Central memory CD4-positive, alpha-beta T cell (primary cell): ENCODE measurements at places on chromosomes 1 and 21.

DNA sequence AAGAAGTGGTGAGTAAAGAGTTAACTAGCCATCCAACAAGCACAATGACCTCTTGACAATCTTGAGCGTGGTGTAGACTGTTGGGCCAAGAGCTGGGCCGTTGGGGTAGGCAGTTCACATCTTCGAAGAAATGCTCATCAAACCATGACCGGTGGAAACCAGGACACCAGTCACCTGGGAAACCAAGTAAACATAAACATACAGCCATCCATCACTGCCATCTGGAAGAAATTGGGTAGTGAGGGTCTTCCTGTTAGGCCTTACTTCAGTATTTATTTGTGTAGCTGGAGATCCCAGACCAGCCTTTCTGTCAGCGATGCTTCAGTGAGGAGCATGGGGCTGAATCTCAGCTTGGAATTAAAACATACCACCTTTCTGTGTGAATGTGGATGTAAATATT, 108.1 kb upstream of the HAO2 start:
- DNase-seq: no peak

DNA sequence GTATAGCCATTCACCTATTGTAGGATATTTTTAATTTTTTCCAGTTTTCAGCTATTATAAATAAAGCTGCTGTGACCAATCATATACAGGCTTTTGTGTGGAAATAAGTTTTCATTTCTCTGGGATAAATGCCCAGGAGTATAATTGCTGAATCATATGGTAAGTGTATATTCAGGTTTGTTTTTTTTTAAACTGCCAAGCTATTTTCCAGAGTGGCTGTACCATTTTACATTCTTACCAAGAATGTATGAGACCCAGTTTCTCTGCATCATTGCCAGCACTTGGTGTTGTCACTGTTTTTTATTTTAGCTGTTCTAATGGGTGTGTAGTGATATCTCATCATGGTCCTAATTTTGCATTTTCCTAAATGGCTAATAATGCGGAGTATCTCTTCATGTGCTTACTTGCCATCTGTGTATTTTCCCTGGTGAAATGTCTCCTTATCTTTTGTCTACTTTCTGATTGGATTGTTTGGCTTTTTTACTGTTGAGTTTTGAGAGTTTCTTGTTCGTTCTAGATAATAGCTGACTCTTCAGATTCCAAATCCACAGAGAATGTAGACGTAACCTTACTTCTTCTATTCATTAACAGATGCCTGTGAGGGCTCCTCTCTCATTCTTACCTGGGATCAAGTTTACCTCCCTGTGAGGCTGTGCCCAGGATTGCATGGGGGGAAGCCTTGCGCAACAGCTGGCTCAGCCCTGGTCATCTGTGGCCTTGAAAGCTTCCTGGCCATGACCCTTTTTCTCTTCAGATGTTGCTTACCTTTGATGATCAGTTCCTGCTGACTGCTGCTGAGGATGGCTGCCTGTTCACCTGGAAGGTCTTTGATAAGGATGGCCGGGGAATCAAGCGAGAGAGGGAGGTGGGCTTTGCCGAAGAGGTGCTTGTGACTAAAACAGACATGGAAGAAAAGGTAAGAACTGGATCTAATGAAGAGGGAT, 42.6 kb downstream of the CFAP57 start:
- no peak for DNase-seq

DNA sequence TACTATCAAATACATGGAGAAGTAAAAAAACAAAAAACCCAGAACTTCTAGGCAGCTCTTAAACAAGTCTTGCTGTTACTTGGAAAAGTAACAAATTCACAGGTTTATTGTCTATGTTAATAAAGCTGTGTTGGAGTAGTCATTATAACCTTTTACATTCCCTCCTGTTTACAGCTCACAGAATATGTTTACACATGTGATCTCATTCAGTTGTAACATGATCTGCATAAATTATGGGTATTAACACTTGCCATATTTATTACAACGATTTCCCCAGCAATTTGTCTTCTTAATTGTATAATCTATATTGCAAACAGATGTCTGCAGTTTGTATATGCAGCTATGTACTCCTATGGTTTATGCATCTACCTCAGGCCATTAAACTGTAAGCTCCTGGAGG, 28.6 kb downstream of the ERG start:
- DNase-seq: no peak

DNA sequence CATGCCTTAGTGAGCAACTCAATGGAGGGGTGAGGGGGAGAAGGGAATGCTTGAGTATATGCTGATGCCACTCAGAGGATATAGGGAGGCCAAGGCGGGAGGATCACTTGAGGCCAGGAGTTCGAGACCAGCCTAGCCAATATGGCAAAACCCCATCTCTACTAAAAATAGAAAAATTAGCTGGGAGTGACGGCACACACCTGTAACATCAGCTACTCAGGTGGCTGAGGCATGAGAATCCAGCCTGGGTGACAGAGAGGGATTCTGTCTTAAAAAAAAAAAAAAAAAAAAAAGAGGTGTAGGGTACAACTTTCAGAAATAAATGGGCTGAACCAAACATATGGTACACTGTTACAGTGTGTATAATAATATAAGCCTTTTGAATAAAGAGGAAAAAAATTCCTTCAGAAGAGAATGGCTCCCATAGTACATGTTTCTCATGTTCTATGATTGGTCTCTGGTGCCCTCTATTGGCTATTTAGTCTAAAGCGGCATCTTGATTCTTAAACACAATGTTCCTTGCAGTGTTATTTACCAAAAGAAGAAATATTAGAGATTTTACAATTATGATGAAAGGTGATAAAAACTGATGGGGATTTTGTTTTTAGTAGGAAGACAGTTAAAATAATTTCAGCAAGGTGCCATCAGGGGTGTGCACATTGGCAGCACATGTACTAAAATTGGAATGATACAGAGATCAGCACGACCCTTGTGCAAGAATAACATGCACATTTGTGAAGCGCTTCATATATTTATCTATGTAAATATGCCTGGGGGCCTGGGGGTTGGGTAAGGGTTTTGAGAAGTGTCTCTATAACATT, 109.8 kb downstream of the PATJ start:
- DNase-seq: peak; percentile 47

DNA sequence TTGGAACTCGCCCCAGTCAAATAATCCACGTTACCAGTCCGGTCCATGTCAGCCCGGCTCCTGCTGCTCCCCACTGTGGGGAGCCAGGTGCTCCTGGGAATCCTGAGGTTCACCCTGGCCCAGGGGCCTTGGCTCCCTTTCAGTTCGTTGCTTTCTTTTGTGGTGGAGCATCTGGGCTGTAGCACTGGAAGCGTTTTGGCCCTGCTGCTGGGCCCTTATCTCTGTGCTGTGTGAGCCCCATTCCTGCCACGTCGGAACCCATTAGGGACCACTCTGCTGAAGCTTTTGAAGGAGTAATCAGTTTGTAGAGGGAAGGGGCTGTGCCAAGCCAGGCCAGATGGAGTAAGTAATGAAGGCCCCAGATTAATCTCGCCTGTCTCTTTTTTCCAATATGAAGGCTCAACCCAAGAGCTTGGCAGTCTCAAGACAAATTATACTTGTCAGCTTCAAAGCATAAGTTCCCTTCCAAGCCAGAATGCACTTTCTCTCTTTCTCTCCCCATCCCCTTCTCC, 82.3 kb downstream of the PGM1 start:
- DNase-seq: no peak

- peak; percentile 15 for DNase-seq
Measured at GRCh38 chr21:41768437-41769042, 1.7 kb upstream of the RIPK4 start.

DNA sequence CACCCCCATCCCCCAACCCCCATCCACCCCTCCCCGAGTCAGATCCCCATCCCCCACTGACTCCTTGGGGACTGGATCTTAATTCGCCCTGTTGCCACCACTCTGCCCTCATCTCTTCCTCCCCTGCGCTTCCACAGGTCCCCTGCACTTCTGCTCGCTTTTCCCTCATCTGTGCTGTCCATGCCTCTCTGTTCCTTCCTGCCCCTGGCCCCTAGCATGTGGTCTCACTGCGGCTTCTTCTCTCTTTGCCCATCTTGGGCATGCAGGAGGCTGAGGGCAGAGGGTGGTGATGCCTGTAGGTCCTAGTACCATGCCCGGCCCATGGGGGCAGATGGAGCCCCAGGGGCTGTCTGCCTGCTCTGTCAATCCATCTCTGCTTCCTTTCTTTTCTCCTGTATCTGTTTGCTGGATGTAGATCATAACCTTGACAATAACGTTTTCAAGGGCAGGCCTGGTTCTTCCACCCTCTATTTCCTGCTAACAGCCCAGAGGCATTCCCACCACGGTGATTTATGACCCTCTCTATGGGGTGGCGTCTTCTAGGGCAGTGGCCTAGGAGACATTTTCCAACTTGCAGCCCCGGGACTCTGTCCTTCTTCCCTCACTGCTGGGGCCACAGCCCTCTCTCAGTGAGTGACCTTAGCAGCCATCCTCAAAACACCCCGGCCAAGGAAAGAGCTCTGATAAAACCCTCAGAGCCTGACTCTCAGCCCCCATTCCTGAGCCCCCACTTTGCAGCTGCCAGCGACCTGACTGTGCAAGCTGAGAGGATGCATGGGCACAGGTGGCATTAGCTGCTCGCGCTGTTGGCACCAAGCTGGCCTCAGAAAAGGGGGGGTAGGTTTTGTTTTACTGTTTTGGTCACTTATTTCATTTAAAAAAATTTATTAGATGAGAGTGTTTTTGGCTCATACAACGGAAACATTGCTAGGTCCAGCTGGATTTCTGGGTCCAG, 33.9 kb downstream of the TMEM51 start:
- DNase-seq: no peak

DNA sequence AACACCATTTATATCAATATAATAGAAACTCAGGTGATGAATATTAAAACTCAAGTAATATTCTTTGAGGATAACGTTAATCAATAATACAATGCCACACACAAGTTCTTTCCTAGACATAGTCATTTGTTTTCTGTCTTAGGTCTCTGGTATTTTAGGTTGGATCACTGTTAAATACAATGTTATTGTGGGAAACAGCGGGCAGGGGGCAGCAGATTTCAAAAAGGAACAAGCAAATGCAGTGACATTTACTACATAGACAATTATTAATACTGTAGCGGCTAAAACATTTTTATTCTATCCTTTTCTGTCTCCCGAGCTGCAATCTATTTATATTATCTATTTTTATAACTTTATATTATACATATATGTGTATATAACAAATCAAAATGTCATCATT, 186.4 kb upstream of the ZNHIT6 start:
- no peak for DNase-seq

DNA sequence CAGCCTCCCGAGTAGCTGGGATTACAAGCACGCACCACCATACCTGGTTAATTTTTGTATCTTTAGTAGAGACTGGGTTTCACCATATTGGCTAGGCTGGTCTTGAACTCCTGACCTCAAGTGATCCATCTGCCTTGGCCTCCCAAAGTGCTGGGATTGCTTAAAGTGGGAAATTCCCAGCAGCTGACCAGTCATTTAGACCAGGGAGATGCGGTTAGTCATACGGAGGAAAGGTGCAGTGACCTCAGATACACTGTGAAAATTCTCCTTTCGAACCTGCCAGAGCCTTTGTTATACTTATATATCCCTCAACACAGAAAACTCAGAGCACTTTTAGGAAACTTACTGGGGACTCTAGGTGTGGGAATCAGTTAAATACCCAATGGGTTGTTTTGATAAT, 39.6 kb downstream of the MAP10 start:
- DNase-seq: no peak

DNA sequence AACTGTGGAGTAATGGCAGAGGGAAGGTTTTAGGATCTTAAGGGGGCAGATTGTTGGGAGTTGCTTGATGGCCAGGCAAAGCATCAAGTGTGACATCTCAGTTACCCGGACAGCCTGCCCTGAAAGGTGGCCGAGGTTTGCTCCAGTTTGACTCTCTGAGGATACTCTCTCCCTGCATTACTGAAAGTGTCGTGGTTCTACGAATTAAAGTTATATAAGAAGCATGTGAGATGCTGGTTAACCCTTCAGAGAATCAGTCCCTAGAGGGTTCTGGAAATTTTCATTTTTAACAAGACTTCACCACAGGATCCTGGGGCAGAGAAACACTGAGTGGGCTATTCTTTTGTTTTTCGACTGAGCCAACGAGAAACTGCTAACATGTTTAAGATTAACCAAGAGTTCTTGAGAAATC, 689 bp upstream of the ZNF644 start:
- DNase-seq: no peak

DNA sequence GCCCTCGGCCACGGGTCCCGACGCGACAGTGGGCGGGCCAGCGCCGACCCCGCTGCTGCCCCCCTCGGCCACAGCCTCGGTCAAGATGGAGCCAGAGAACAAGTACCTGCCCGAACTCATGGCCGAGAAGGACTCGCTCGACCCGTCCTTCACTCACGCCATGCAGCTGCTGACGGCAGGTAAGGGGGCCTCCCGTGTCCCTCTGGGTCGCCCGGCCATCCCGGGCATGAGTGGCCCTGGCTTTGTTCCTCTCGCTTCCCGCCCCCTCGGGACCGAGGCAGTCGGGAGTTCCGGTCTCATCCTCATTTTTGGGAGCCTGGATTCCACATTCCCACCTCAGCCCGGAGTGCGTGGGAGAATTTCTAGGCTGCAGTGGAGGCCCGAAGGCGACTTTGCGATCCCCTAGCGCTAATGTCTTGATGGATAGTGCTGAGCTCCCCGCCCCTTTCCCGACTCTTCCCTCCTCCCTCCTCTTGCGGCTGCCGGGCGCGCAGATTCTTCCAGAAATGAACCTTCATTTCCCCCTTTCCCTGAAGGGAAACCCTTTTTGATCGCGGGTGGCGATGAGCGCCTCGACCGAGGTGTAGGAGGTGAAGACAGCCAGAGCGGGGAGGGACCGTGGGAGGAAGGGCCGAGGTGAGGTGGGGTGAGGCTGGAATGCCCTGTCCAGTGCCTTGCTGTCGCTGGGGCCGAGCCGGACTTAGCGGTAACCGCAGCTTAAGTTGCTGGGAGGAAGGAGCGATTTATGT, 705 bp downstream of the KHDRBS1 start:
- DNase-seq: peak; percentile 23

GRCh38 chr1:235434001-235434400, 66.8 kb downstream of the TBCE start:
- no peak for DNase-seq

DNA sequence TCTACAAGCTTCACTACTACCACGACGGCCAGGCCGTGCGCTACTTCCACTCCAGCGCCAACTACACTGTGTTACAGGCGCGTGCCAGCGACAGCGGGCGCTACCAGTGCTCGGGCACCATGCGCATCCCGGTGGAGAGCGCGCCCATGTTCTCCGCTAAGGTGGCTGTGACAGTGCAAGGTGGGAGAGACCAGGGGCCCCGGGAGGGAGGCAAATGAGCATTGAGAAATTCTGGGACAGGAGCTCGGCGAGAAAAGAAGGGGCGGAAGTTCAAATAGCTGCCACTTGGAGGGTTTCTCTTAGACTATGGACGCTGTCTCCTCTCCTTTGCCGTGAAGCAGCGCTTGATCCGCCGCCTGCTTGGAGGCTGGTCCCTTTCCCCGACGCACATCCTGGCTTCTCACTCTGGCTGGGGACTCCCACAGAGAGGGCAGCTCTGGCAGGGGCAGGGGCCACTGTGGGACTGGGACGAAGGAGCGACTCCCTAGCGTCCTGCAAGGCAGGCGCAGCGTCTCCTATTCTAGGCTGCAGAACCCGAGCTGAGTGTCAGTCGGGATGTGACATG, 4.6 kb downstream of the FCRLB start:
- DNase-seq: peak; percentile 37

- no peak for DNase-seq
Measured at GRCh38 chr21:16872616-16873015, 640.2 kb upstream of the CXADR start.

GRCh38 chr1:245466261-245466660, 311.5 kb downstream of the KIF26B start:
- DNase-seq: no peak
